ENCODE measurements at places on chromosomes 4 and X.

- no peaks in the 10 kb centered on the region for H3K27me3 ChIP-seq
- H3K4me3 ChIP-seq: no peak overlapping the region
- no peaks in the 10 kb centered on the region for H3K4me1 ChIP-seq
- no peaks in the 10 kb centered on the region for H3K36me3 ChIP-seq
These were observed 269.6 kb downstream of the GBA3 start for GRCh38 chr4:22962295-22962694.

DNA sequence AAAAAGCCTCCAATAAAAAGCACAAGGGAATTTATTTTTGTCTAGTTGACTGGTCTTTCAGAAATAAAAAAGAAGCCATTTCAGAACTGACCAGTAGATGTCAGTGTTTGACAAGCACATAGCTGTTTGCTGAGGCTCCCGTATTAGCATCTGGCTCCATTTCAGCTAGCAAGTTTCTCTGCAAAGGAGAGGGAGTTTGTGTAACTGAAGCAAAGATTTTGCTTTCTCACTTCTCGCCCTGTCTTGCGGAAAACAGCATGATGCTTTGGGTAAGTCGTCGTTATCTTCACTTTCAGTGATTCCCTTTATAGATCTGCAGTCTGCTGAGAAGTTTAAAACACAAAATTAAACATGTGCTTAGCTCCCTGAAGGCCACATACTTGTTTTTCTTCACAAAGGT is 85.5 kb downstream of the CT47B1 start:
- H3K36me3 ChIP-seq: no peaks in the 10 kb centered on the region
- peaks cover 15% of the 10 kb centered on the region for H3K4me1 ChIP-seq
- no peaks in the 10 kb centered on the region for H3K27me3 ChIP-seq
- DNase-seq: peak; percentile 77

DNA sequence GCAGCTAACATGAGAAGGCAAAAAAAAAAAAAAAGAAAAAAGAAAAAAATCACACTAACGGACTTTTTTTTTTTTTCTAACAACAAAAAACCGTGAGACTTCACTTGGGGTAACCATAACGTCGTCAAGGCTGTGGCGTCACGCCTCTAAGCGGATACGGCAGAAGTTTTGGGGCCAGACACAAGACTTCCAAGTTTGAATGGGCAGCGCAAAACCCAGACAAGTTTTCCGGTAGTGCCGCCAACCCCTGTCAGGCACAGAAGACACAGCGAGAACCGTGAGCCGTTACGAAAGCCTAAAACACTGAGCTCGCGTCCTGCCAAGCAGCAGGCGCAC is 556 bp upstream of the SMARCA5 start:
- peaks cover 24% of the 10 kb centered on the region for H3K36me3 ChIP-seq
- peaks cover 25% of the 10 kb centered on the region for H3K4me1 ChIP-seq
- peak overlapping the region; percentile 100 for H3K4me3 ChIP-seq
- H3K27ac ChIP-seq: peak overlapping the region; percentile 97
- H3K27me3 ChIP-seq: peaks cover 19% of the 10 kb centered on the region
- DNase-seq: no peak

- DNase-seq: peak; percentile 35
- no peak overlapping the region for H3K4me3 ChIP-seq
- H3K27ac ChIP-seq: no peak overlapping the region
- H3K36me3 ChIP-seq: no peaks in the 10 kb centered on the region
- H3K27me3 ChIP-seq: peaks cover 4% of the 10 kb centered on the region
- peaks cover 2% of the 10 kb centered on the region for H3K4me1 ChIP-seq
These were observed 42.8 kb upstream of the KLF3 start for GRCh38 chr4:38621028-38621684.

DNA sequence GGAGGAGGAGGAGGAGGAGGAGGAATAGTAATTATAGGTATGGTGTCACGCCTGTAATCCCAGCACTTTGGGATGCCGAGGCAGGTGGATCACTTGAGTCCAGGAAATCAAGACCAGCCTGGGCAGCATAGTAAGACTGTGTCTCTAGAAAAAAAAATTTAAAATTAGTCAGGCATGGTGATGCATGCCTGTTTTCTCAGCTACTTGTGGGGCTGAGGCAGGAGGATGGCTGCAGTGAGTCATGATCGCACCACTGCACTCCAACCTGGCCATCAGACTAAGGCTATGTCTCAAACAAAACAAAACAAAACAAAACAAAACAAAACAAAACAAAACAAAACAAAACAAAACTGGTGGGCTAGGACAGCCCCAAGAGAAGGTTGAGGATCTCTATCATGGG is 3.0 kb downstream of the STARD8 start:
- no peak overlapping the region for H3K27ac ChIP-seq
- no peaks in the 10 kb centered on the region for H3K36me3 ChIP-seq
- peaks cover 6% of the 10 kb centered on the region for H3K27me3 ChIP-seq
- H3K4me3 ChIP-seq: no peak overlapping the region

DNA sequence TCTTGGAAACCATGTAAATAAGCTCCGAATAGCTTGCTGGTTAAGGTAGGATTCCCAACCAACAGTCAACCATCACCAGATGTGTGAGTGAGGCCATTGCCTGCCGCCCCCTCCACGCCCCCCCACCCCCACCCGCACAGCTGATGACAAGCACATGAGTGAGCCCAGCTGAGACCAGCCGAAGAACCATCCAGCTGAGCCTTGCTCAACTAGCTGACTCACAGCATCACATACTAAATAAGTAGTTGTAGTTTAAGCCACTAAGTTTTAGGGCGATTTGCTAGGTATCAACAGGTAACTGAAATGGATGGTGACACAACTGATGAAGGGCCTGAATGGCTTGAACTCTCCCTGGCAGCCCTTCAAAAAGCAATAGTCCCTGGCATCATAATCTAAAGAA is 1.6 kb upstream of the CCDC149 start:
- no peak overlapping the region for H3K27ac ChIP-seq
- DNase-seq: no peak
- peaks cover 31% of the 10 kb centered on the region for H3K27me3 ChIP-seq
- no peaks in the 10 kb centered on the region for H3K36me3 ChIP-seq
- H3K4me1 ChIP-seq: no peaks in the 10 kb centered on the region

DNA sequence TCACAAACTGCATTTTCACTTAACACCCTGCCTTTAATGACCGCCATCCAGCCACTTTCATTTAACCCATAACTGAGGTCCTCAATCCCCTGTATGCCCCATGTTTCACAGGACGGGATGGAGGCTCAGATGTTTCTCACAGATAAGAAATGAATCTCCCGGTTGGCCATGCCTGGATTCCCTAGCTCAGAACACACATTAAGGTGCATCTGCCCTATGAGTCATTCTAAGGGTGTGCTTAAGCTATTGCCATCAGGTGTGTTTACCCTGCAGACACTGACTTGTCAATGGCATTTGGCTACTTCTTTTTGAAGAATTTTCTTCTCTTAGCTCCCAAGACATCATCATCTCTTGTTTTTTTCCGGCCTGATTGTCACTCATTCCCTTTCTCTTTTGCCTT is 222.6 kb upstream of the SMIM31 start:
- DNase-seq: peak; percentile 18
- H3K36me3 ChIP-seq: no peaks in the 10 kb centered on the region
- no peaks in the 10 kb centered on the region for H3K4me1 ChIP-seq
- no peak overlapping the region for H3K4me3 ChIP-seq
- no peak overlapping the region for H3K27ac ChIP-seq

DNA sequence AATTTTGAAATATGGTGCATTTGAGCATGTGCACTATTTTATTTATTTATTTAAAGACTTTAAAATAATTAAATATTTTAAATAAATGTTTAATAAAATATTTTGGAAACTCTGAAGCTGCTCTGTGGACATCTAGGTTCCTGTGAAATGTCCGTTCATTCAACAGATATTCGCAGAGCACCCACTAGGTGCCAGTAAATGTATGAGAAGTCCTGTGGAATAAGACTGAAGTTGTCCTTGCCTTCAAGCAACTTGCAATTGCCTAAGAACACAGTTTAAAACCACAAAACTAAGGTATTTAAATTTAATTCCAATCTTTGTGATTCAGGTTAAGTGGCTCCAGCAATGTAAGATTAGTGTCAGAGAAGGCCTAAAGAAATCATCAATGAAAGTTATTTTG is 306.7 kb downstream of the GBA3 start:
- H3K27ac ChIP-seq: no peak overlapping the region
- H3K27me3 ChIP-seq: no peaks in the 10 kb centered on the region
- no peak for DNase-seq
- H3K4me1 ChIP-seq: no peaks in the 10 kb centered on the region

DNA sequence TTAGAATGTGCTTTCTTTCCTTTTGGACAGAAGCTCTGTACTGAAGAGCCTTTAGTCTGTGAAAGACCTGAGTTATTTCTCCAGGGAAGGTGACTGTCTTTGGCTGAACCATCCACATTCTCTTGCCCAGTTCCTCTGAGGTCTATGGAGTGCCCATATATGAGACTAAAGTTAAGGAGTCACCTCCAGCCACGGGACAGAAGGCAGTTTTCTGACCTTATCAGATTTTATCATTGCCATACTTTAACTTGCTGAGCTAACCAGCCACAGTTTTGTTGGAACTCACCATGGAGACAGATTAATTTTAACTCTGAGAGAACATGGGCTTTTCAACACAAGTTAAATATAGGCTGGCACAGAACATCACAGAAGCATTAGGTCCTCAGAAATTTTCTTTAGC is 26.3 kb downstream of the IL1RAPL1 start:
- H3K27ac ChIP-seq: no peak overlapping the region
- H3K36me3 ChIP-seq: no peaks in the 10 kb centered on the region
- no peaks in the 10 kb centered on the region for H3K4me1 ChIP-seq

DNA sequence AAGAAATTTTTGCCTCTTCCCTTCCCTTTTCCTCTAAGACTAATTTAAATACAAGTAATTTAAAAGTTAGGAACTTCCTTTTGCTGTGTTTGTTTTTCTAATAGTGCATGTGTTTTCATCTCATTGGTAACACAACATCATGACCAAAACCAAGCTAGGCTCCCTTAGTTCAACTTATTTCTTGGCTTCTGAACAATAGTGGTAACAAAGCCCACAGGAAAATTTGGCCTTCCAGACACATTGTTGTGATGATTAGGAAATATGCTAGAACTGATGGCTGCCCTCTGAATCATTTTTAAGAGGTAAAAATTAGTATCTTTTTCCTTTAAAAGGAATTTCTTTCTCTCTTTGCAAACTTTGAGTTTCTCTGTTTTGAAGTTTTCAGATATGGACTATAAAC is 25.5 kb upstream of the TEC start:
- no peak for DNase-seq
- no peak overlapping the region for H3K27ac ChIP-seq
- H3K27me3 ChIP-seq: peaks cover 3% of the 10 kb centered on the region
- H3K36me3 ChIP-seq: no peaks in the 10 kb centered on the region

DNA sequence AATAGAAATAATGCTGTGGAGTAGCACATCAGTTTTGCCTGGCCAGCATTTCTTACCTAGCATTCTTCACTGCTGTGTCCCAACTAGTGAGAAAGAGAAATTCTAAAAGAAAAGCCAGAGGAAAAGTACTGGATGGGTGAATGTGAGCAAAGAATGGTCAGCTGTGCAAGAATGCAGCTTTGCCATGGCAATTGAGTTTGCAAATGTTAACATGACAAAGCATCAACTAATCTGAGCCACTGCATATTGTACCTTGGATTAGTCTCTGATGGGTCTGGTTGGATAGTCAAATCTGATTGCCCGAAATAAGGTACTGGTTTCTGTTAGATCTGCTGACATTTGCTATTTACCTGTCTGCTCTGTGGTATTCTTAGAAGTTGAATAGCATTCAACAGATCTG is 38.7 kb downstream of the ADD1 start:
- no peak overlapping the region for H3K4me3 ChIP-seq
- peaks cover 13% of the 10 kb centered on the region for H3K4me1 ChIP-seq
- H3K36me3 ChIP-seq: peaks cover 43% of the 10 kb centered on the region
- no peak overlapping the region for H3K27ac ChIP-seq
- DNase-seq: no peak

- no peak for DNase-seq
- no peaks in the 10 kb centered on the region for H3K27me3 ChIP-seq
- H3K4me1 ChIP-seq: peaks cover 37% of the 10 kb centered on the region
- H3K27ac ChIP-seq: no peak overlapping the region
- H3K4me3 ChIP-seq: no peak overlapping the region
These were observed 7.4 kb downstream of the PRPS2 start for GRCh38 chrX:12798601-12799000.

GRCh38 chrX:123581586-123581985 is 151.3 kb downstream of the THOC2 start:
- no peak overlapping the region for H3K27ac ChIP-seq
- no peaks in the 10 kb centered on the region for H3K27me3 ChIP-seq
- H3K36me3 ChIP-seq: no peaks in the 10 kb centered on the region
- H3K4me3 ChIP-seq: no peak overlapping the region

DNA sequence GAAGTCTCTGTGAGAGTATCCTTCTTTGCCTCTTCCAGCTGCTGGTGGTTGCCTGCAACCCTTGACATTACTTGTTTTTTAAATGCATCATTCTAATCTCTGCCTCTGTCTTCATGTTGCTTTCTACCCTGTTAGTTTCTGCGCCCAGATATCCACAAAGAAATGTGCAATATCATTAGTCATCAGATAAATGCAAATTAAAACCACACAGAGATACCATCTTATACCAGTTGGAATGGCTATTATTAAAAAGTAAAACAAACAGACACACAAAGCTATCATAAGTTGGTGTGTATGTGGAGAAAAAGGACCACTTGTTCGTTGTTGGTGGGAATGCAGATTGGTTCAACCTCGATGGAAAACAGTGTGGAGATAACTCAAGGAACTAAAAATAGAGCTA is 517.4 kb downstream of the FAT4 start:
- H3K4me1 ChIP-seq: no peaks in the 10 kb centered on the region

GRCh38 chr4:55291227-55291640 is 54.8 kb upstream of the SRD5A3 start:
- peaks cover 4% of the 10 kb centered on the region for H3K27me3 ChIP-seq
- H3K4me1 ChIP-seq: no peaks in the 10 kb centered on the region
- no peak overlapping the region for H3K27ac ChIP-seq
- DNase-seq: no peak
- no peak overlapping the region for H3K4me3 ChIP-seq

GRCh38 chr4:98341309-98341708 is 80.1 kb downstream of the RAP1GDS1 start:
- H3K27me3 ChIP-seq: no peaks in the 10 kb centered on the region
- no peak overlapping the region for H3K4me3 ChIP-seq
- peaks cover 34% of the 10 kb centered on the region for H3K36me3 ChIP-seq
- H3K27ac ChIP-seq: no peak overlapping the region
- no peak for DNase-seq
- no peaks in the 10 kb centered on the region for H3K4me1 ChIP-seq

DNA sequence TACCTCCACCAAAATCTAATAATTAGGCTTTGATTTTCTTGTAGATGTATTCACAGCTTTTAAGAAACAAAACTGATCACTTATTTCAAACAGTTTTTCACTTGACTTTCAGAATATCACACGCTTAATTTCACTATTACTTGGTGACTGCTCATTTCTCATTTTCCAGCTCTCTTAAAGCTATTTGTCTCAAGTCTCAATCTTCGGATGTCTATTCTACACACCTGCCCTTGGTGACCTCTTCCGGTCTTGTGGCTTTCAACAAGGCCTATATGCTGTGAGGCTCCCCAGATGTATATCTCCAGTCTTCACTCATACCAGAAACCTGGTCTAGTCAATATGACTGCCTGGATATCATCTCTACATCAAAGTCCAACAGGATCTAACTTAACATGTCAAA is 34.9 kb upstream of the ANXA10 start:
- H3K4me3 ChIP-seq: no peak overlapping the region
- H3K27me3 ChIP-seq: no peaks in the 10 kb centered on the region
- no peak overlapping the region for H3K27ac ChIP-seq
- no peaks in the 10 kb centered on the region for H3K4me1 ChIP-seq
- H3K36me3 ChIP-seq: no peaks in the 10 kb centered on the region

- H3K4me1 ChIP-seq: no peaks in the 10 kb centered on the region
- H3K27me3 ChIP-seq: no peaks in the 10 kb centered on the region
- no peaks in the 10 kb centered on the region for H3K36me3 ChIP-seq
- no peak overlapping the region for H3K27ac ChIP-seq
These were observed 103.1 kb downstream of the NPNT start for GRCh38 chr4:105998171-105999063.

GRCh38 chr4:85928775-85929591 is 430.9 kb downstream of the MAPK10 start:
- no peak for DNase-seq
- no peak overlapping the region for H3K4me3 ChIP-seq
- H3K27ac ChIP-seq: no peak overlapping the region
- peaks cover 3% of the 10 kb centered on the region for H3K27me3 ChIP-seq
- peaks cover 2% of the 10 kb centered on the region for H3K4me1 ChIP-seq
